MG63 (cell line): ENCODE measurements at places on chromosomes 6 and 20. TPM values are rescaled to one million over a fixed set of nuclear protein-coding genes. Genes with fewer than 3 reads are reported as not detected.

The FKBP1A gene
- 146 TPM in 2 replicates for total RNA-seq

The CRIP3 gene
- not detected in 2 replicates for total RNA-seq

The BTN2A1 gene
- 2.9 and 6.6 TPM in 2 replicates for total RNA-seq

The UNC5CL gene
- total RNA-seq, result 0.20 TPM in 1 of 2 replicates, not detected in the other

- no peak for DNase-seq
These were observed 16.3 kb downstream of the LRRC1 start for GRCh38 chr6:53811082-53811481.

DNA sequence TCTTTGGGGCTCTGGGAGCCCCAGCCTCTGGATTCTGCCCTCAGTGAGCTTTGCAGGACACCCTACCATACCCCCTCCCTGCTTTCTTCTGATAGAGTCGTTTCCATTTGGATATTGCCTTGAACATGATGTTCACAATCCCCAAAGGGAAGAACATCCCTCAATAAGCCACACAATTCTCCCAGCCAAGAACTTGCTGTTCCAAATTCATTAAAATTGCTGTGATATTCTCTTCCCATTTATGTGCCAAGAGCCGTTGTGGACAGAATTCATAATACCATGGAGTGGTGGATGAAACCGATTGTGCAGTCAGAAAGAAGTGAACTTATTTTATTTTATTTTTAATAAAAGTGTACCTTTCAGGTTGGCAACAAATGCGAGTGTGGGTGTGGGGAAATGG lies 95.8 kb downstream of the DHX35 start:
- no peak for DNase-seq

GRCh38 chr6:84976526-84977362 lies 212.3 kb upstream of the TBX18 start:
- no peak for DNase-seq

GRCh38 chr20:20092827-20093226 lies 40.5 kb downstream of the CFAP61 start:
- no peak for DNase-seq

DNA sequence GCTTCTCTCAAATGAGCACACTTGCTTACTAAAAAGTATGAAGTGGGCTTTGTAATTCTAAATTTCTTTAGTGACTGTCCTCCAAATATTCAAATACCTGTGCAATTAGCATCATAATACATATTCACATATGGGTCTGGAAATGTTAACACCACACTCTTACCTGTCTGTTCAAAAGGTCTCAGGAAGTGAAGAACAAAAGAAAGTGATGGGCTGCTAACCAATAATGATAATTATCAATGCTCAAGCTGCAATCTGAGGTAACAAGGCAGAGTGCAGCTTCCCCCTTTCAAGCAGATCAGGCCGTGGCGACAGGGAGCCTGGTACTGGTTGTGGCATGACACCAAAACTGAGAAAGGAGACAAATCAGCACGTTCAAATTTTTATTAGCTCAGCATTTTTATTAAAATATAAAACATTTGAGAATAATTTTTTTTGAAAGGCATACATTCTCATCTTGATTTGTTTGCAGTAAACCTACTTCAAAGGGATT lies 1044.7 kb upstream of the EPHA7 start:
- DNase-seq, result no peak
